ENCODE measurements at places on chromosomes 1 and 21.

GRCh38 chr1:178092878-178093493 lies 918 bp upstream of the RASAL2 start:
- no peak for DNase-seq

- peak; percentile 60 for DNase-seq
Measured at GRCh38 chr1:27659497-27660299, 12.3 kb downstream of the IFI6 start.

DNA sequence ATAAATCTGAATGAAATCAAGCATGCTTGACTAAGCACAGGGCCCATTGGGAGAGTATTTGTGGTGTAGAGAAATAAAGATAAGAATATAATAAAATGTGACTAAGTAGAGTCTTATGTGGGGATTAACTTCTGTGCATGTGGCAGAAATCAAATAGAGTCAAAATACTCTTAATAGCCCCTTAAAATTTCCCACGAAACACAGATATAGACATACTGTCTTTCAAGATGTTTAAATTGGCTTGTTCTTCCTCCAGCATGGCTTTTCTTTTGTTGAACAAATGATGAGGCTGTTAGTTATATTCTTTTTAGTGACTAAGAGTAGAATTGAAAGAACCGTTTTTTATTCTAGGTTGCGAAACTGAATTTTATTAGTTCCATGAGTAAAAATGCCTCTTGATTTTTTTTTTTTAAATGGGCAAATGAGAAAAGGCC lies 112.3 kb downstream of the RPS6KC1 start:
- no peak for DNase-seq

DNA sequence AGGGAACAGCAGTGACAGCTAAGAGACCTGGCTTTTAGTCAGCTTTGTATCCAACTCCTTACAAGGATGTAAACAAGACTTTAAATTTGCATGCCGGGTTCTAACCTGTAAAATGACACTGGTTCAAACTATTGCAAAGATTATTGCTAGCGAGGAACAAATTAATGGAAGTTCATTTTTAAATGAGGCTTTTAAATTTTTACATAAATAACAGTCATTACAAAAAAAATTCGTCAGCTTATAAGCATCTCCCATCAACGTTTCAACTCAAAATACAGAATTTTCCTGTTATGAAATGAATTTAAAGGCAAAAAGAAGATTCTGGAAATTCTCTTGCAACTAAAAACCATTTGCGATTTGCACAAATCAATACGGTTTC lies 668 bp downstream of the KIF14 start:
- no peak for DNase-seq

DNA sequence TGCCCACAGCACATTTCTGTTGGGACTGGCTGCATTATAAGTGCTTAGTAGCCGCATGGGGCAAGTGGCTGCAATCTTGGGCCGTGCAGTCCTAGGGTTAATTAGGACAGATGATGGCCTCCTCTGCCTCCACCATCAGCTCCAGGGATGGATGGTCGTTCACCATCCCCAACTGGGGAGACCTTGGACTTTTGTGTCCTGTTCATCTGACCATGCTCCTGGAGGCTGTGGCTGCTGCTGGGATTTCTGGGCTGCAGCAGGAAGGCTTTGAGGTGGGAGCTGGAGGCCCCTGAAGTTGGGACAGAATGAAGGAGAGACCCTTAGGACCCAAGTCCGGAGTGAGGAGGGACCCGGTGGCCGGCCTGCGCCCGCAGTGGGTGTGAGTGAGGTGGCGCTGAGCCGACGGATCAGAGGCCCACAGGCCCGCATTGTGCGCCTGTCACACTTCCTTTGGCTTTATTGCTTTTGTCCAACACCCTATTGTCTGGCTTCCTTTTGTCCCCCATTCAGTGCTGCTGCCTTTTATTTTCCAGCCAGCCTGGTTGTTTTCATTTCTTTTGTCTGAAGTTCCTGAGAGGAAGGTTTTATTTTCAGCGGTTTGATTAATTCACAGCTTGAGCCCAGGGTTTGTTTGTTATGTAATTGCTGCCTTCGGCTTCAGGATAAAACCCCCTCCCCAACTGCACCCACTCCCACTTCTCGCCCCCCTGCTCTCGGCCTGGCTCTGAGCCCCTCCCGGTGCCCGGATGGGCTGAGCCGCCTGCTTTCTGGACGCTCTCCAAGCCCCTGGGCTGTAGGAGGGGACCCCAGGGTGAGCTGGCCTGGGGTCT lies 35.6 kb downstream of the SOX13 start:
- no peak for DNase-seq

- no peak for DNase-seq
Measured at GRCh38 chr1:15727866-15728534, 8.1 kb upstream of the SLC25A34 start.

DNA sequence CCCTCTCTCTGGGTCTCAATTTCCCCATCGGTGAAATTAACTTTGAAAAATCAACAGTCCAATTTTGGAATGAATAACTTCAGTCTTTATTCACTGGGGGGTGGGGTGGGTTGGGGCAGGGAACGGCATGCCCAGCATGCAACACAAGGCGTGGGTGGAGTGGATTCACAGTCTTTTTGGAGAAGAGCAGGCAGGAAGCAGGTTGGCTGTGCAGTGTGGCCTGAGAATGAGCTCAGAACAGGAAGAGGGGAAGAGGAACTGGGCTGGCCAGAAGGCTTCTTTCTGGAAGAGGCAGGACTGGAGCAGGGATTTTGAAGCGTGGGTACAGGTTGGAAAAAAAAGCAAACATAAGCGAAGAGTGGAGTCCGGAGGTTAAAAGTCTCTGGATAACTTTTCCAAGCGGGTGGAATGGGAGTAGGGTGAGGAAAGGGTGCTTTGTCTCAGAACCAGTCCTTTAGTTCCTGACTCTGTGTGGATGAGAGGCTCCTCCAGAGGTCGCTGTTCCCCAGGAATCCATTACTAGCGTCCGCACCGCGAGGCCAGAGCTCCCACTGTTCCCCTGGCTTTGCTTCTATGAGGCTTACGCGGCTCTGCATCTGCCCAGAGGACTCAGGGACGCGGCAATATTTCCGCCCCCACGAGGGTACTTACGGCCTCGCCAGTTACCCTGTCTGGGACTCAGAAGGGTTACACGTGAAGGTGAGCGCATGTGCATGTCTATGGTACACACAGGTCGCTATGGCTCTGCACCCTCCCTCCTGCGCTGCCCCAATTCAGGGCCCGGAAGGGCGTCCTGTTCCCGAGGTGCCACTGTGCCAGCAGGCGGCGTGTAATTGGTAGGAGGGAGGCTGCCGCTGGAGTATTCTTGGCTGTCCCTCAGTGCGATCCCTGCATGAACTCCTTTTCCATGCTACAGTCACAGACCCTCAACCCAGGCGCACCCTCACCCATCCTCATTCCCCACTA lies 5.5 kb upstream of the FOXD2 start:
- peak; percentile 61 for DNase-seq

- no peak for DNase-seq
Measured at GRCh38 chr1:114467491-114467890, 43.5 kb downstream of the TRIM33 start.

DNA sequence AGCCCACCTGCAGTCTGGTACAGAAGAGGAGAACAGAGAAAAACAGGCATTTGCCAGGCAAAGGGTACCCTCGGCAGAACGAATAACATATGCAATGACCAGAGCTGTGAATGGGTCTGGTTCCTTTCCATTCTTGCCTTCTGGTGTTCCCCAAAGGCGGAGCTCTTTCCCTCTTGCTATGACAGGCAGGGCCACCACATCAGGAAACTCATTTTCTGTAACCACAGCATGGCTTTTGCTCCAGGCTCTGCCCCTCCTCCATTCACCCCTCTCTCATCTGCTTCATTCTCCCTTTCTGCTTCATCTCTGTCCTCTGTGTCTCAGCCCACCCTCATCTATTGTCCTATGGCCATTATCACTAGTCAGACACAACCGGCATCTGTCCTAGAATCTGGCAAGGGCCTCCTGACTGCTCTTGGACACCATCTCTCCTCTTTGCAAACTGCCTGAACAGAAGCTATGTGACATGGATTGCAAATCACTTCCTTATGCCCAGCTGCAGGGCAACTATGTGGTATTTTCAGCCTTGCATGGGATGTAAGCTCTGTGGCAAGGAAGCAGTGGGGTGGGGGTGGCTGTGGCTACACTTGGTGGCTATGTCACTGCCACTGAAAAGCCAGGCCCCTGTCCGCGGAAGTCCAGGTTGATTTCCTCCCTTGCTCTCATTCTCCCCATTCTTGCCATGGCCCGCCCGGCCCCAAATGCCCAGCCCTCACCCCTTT lies 78.8 kb upstream of the ABCD3 start:
- no peak for DNase-seq

GRCh38 chr1:174114788-174115448 lies 44.4 kb upstream of the RABGAP1L start:
- peak; percentile 18 for DNase-seq

GRCh38 chr1:30418939-30419720 lies 304.3 kb downstream of the MATN1 start:
- no peak for DNase-seq

DNA sequence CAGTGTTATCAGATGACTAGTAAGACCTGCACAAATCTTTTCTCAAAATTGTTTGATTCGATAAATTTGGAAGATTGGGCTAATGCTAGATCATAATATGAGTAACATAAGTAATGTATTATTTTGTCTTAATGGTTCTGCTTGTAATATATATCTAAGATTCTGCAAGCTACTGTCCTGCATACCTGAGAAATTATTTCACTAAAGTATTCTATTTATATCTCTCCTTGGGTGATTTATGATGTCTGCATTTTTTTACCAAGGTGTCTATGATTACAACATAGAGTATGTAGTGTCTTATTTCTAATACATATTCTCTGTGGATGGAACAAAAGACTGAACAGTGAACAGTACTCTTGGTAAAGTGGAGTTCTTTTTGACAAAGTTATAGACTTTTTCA lies 166.6 kb downstream of the CLEC20A start:
- no peak for DNase-seq

DNA sequence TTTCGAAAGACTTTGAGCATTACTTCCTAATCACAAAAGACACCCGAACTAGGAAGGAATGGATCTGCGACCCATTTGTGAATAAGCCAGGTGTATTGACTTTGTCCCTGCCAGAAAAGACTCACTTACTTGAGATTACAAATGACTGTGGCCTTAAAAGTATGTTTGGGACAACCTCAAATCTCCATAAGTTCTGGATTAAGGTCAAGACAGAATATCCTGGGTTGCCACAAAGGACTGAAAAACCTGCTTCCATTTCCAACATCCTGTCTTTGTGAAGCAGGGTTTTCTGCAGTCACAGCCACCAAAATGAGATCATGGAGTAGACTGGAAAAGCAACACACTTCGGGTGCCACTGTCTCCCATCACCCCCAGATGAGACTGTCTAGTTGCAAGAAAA lies 537.4 kb upstream of the ZRANB2 start:
- DNase-seq, result no peak

DNA sequence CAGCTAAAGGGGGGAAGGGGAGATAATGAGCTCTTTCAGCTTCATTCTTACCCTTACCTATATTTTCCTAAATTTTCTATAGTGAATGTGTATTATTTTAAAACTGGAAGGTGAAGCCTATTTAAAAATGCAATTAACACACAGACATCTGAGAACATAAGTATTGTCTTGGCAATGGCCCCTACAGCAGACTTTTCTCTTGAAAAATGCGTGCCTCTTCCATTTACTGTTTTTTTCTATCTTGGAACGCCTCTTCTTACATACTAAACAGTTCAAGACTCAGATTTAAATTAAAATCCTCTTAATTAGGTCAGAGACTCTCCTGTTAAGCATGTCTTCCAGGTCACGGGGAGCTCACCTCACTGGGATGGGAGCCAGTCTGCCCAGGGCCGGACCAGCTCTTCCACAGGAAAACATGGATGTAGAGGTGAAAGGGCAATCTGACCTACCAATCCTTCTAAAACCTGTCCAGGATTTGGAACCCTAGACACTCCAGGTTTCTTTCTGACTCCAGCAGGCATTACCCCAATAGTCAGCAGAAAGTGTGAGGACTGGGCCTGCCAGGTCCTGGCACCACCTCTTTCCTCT lies 137.3 kb downstream of the ZNF281 start:
- DNase-seq, result no peak

DNA sequence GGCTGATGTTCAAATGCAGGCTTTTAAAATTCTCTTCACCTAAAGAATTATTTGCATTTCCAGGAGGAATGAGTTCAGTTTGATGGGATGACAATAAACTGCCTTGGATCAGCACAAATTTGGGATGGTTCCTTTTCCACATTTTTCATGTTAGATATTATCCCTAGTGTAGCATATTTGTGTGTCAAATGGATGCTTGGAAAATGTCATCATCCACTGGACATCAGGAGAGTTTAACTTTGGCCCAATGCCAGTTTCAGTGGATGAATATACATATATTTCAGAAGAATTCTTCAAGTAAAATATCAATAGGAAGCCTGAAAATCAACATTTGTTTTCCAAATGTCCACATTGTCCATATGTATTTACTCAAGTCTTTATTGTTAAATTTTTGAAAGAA lies 116.5 kb upstream of the COL24A1 start:
- no peak for DNase-seq
